Type B pancreatic cell (in vitro differentiated cells): ENCODE measurements at places on chromosomes 12 and 14. TPM values are rescaled to one million over a fixed set of nuclear protein-coding genes. Genes with fewer than 3 reads are reported as not detected.

DNA sequence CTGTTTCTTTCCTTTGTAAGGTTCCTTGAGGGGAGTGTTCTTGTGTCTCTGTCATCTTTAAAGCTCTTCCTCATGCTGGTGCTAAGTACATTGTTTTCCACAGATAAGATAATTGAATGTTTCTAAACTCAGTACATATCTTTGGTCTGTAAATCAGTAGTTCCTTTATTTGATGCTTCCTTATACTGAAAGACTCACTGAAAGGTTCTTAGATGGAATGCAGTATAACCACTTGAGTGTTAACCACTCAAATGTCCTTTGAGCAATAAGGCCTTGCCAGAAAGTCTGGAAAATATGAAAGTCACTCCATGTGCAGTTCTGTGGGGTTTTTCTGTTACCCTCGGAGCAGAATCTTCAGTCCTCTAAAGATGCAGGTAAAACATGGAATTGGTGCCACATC lies 23.0 kb upstream of the RNU6-8 start:
- peaks cover 27% of the 10 kb centered on the region for H3K4me1 ChIP-seq
- H3K4me3 ChIP-seq = peak overlapping the region; percentile 55
- no peak for DNase-seq
- H3K27me3 ChIP-seq = peaks cover 11% of the 10 kb centered on the region
- no peaks in the 10 kb centered on the region for H3K36me3 ChIP-seq

DNA sequence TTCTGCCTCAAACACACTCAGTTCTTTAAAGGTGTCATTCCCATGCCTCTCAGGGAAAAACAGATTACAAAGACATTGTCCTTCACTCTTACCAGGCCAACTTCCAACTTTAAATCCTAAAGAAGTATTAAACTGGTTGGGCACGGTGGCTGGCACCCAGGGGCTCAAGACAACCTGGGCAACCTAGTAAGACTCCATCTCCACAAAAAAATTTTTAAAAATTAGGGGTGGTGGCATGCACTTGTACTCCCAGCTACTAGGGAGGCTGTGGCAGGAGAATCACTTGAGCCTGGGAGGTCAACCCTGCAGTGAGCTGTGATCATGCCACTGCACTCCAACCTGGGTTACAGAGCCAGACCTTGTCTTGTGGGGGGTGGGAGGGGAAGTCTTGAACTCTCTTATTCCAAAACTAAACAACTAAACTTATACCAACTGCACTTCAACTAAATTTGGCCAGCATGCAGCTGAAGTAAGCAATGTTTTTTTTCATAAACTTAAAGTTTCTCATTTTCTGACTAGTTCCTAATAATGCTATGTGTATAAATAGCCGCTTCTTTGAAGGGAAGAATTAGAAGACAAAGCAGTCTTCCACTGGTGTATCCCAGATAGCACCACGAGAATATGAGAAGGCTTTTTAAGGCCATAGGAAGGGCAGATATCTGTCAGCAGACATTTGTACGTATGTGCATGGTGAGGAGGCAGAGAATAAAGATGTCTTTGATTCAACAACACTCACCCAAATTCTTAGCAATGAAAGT lies 2.4 kb downstream of the SLC11A2 start:
- peaks cover 40% of the 10 kb centered on the region for H3K4me1 ChIP-seq
- peaks cover 3% of the 10 kb centered on the region for H3K27me3 ChIP-seq
- no peaks in the 10 kb centered on the region for H3K36me3 ChIP-seq
- no peak for DNase-seq
- H3K27ac ChIP-seq = peak overlapping the region; percentile 86
- H3K4me3 ChIP-seq = peak overlapping the region; percentile 99

DNA sequence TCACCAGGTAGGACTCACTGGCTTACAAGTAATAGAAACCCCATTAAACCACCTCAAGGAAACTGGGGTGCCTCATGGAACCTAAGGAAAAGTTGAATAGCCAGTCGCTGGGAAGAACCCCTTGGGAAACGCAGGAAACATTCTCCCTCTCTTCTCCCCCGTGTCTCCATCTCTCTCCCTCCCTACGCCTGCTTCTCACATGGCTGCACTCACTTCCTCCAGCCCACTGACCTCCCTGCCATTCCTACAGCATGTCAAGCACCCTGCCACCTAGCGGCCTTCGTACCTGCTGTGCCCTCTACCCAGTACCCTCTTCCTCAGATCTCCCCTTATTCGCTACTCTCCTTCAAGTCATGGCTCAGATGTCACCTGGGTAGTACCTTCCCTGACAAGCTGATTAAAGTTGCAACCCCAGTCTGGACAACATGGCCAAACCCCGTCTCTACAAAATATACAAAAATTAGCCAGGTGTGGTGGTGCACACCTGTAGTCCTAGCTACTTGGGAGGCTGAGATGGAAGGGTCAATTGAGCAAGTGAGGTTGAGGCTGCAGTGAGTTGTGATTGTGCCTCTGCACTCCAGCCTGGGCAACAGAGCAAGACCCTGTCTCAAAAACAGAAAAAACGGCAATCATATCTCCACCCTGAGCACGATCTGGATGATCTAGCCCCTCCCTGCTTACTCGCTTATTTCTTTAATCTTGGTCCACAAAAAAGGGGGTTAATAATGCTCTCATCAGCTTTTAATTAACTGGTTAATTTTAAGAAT lies 6.4 kb upstream of the DTX1 start:
- H3K27me3 ChIP-seq = peaks cover 88% of the 10 kb centered on the region
- no peaks in the 10 kb centered on the region for H3K36me3 ChIP-seq
- DNase-seq = no peak
- H3K4me3 ChIP-seq = no peak overlapping the region

DNA sequence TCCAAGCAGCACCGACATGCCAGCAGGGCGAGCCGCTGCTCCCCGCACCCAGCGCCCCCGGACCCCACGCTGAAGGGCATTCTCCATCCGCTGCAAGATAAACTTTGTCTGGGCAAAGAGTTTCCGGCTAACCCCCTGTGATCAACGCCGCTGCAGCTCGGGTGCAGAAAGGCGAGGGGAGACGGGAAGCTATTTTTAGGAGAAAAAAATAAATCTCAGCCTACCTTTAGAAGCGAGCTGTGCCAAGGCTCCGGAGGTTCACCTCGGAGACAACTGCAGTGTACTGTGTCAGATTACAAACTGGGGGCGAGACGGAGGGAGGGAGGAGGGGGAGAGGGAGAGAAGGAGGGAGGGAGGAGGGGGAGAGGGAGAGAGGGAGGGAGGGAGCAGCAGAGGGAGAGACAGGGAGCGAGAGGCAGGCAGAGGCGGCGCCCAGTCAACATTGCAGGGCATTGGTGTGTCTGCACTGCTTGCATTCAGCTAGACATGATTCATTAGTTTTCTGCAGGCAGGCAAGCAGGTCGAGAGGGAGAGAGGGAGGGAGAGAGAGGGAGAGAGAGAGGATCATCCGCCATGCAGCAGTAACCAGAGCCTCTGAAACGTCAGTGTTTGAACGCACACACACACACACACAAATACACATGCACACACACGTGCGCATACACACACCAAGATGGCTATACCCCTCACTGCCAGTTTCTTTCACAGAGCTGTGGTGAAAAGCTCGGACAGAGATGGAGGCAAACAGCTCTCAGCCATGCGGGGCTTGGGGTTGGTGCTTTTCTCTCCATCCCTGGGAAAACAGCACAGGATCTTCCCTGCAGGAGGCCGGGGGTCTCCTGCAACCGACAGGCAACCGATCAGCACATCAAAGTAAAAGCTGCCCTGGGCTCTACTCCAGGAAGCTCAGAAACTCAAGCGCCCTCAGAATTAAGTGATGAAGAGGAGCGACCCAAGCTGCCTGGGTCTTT lies at the start of gene RIMBP2:
Gene RIMBP2 (minus strand): TSS at position 302 of the 971 bp plus-strand sequence. CDS start 237,286 bp downstream, outside the sequence.
- peak within 1 kb of the TSS; percentile 88 for H3K4me3 ChIP-seq
- peak; percentile 56 for DNase-seq
- no peaks in the 10 kb centered on the region for H3K36me3 ChIP-seq
- peaks cover 30% of the 10 kb centered on the region for H3K4me1 ChIP-seq
- H3K27me3 ChIP-seq = peaks cover 19% of the 10 kb centered on the region

GRCh38 chr12:57097554-57097835 lies 8.6 kb downstream of the NAB2 start:
- H3K27ac ChIP-seq = peak overlapping the region; percentile 97
- DNase-seq = no peak
- no peaks in the 10 kb centered on the region for H3K27me3 ChIP-seq
- H3K4me1 ChIP-seq = peaks cover 30% of the 10 kb centered on the region
- H3K4me3 ChIP-seq = no peak overlapping the region
- peaks cover 26% of the 10 kb centered on the region for H3K36me3 ChIP-seq

- H3K4me1 ChIP-seq = peaks cover 26% of the 10 kb centered on the region
- DNase-seq = peak; percentile 79
- no peak overlapping the region for H3K4me3 ChIP-seq
- H3K36me3 ChIP-seq = no peaks in the 10 kb centered on the region
- peak overlapping the region; percentile 54 for H3K27ac ChIP-seq
Measured at GRCh38 chr12:108664338-108665258, 30.9 kb upstream of the SELPLG start.

GRCh38 chr14:80606347-80606772 lies 335.2 kb downstream of the CEP128 start:
- H3K4me3 ChIP-seq = no peak overlapping the region
- H3K36me3 ChIP-seq = no peaks in the 10 kb centered on the region
- no peaks in the 10 kb centered on the region for H3K27me3 ChIP-seq
- H3K27ac ChIP-seq = no peak overlapping the region
- H3K4me1 ChIP-seq = peaks cover 9% of the 10 kb centered on the region

DNA sequence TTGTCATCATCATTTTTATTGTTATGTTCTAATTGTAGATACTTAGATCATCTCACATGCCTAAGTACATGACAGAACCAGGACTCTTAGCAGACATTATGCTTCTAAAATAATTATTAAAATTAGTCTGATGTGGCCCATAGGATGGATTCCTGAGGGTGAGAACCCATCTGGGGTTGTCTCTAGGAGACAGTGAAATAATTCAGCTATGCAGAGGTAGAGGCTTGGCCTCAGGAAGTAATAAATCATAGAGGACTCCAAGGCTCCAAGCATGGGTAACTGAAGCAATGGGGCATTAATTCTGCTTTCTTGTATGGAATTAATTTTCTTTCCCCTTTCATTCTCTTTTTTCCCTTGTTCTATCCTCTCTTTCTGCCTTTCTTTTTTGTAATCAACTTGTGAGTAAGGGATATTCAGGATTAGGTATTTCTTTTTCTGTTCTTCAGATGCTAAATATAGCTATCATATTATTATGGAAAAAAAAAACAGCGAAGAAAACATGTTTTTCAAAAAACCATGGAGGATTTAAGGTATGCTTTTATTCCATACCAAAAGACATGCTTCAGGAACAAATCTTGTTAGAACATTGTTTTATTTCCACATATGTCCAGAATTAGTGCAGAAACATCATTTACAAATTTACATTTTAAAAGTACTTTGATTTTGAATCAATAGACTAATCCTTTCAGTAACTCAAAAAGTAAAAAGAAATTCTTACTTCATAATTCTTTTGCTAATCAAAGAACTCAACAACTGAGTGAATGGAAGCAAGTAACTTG lies 263.2 kb downstream of the TRHDE start:
- no peak overlapping the region for H3K4me3 ChIP-seq
- no peak overlapping the region for H3K27ac ChIP-seq
- no peak for DNase-seq
- H3K4me1 ChIP-seq = peaks cover 14% of the 10 kb centered on the region
- H3K27me3 ChIP-seq = peaks cover 22% of the 10 kb centered on the region
- H3K36me3 ChIP-seq = no peaks in the 10 kb centered on the region

- peaks cover 10% of the 10 kb centered on the region for H3K36me3 ChIP-seq
- peaks cover 25% of the 10 kb centered on the region for H3K4me1 ChIP-seq
- peak overlapping the region; percentile 30 for H3K27ac ChIP-seq
- no peaks in the 10 kb centered on the region for H3K27me3 ChIP-seq
Measured at GRCh38 chr14:69684461-69685217, 73.2 kb downstream of the SUSD6 start.

DNA sequence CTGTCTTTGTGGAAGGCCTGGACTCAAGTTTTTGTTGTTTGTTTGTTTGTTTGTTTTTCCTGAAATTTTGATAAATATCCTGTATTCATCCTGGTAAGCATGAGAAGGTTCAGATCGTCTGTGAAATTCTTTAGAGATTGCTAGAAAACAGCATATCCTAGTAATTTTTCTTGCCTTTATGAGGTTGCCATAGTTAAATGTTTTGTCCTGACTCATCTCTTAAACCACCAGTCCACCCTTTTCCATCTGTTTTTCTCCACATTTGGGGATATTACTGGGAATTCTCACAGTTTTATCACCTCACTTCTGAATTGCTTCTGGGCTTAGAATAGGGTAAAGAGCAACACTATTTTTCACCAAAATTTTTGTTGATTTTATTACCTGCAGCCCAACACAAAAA lies 248.3 kb downstream of the FBXL14 start:
- H3K36me3 ChIP-seq = peaks cover 19% of the 10 kb centered on the region
- H3K27ac ChIP-seq = no peak overlapping the region
- H3K4me3 ChIP-seq = no peak overlapping the region
- DNase-seq = no peak

DNA sequence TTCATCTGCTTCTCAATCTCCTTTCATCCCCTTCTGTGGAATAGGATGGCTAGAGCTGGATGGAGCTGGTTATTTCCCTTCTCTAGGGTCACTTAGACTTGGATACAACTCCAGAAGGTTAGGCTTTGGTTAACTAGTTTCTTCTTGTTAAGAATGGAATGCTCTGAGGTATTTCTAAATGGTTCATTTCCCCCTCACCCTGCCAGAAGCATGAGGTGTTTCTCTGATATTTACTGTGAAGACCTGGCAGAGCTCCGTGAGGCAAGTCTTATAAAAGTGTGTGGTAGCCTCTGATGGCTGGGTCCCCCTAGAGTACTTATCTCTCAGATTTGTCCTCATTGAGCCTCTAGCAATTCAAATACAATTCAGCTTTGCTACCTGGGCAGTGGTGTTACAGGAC lies 207.9 kb downstream of the SLC16A7 start:
- no peak overlapping the region for H3K27ac ChIP-seq
- no peaks in the 10 kb centered on the region for H3K4me1 ChIP-seq
- H3K36me3 ChIP-seq = no peaks in the 10 kb centered on the region
- no peaks in the 10 kb centered on the region for H3K27me3 ChIP-seq

- no peaks in the 10 kb centered on the region for H3K4me1 ChIP-seq
- H3K27ac ChIP-seq = no peak overlapping the region
- no peak for DNase-seq
- no peaks in the 10 kb centered on the region for H3K27me3 ChIP-seq
Measured at GRCh38 chr12:41819948-41820347, 324.7 kb downstream of the GXYLT1 start.

DNA sequence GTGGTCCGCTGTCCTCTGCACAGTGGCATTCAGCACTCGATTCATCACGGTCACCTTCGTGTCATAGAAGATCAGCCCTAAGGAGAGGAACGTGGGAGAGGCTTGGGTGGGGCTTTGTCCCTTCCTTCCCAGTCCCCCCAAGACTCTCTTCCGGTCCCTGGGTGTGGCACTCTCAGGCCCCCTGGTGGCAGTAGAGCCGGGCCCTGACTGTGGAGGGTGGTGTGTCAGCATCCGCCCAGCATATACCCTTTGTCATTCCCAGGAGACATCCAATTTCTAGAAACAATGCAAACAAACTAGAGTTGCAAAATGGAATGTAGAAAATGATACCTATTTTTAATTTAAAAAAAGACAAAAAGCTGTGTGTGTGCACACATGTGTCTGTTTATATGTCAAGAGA lies 45.0 kb downstream of the TRAFD1 start:
- peak overlapping the region; percentile 53 for H3K27ac ChIP-seq
- H3K4me3 ChIP-seq = no peak overlapping the region
- no peaks in the 10 kb centered on the region for H3K27me3 ChIP-seq
- no peaks in the 10 kb centered on the region for H3K4me1 ChIP-seq
- H3K36me3 ChIP-seq = peaks cover 14% of the 10 kb centered on the region

Gene IL31
- not detected in 2 replicates for total RNA-seq

Gene NPFF
- not detected in 2 replicates for total RNA-seq

Gene FITM1
- total RNA-seq = 0.26 and 0.53 TPM in 2 replicates
